ENCODE measurements at places on chromosomes 5 and 9. TPM values are rescaled to one million over a fixed set of nuclear protein-coding genes. Genes with fewer than 3 reads are reported as not detected.

DNA sequence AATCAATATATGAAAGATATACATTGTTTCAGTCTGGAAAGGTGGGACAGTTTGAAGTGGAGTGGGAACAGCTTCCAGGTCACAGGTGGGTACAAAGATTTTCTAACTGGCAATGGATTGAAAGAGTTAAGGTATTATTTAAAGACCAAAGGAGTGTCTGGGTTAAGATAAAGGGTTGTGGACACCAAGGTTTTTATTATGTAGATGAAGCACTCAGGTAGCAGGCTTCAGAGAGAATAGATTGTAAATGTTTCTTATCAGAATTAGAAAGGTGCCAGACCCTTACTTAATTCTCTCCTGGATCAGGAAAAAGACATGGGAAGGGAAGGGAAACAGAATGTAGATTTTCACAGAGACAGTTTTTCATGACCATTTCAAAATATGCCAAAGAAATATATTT lies 1174.8 kb downstream of the MAT2B start:
- no peak overlapping the region for H3K27ac ChIP-seq
- no peak overlapping the region for H3K4me3 ChIP-seq
- no peaks in the 10 kb centered on the region for H3K36me3 ChIP-seq
- no peak for DNase-seq
- no peaks in the 10 kb centered on the region for H3K4me1 ChIP-seq

GRCh38 chr9:2385746-2386145 lies 235.8 kb upstream of the VLDLR start:
- no peaks in the 10 kb centered on the region for H3K36me3 ChIP-seq
- H3K27me3 ChIP-seq: no peaks in the 10 kb centered on the region
- DNase-seq: no peak

Gene GRXCR2
- not detected for total RNA-seq

GRCh38 chr5:134242146-134242545 lies 16.3 kb upstream of the PPP2CA start:
- peaks cover 24% of the 10 kb centered on the region for H3K4me1 ChIP-seq
- DNase-seq: no peak
- H3K4me3 ChIP-seq: no peak overlapping the region
- no peak overlapping the region for H3K27ac ChIP-seq
- H3K36me3 ChIP-seq: no peaks in the 10 kb centered on the region

DNA sequence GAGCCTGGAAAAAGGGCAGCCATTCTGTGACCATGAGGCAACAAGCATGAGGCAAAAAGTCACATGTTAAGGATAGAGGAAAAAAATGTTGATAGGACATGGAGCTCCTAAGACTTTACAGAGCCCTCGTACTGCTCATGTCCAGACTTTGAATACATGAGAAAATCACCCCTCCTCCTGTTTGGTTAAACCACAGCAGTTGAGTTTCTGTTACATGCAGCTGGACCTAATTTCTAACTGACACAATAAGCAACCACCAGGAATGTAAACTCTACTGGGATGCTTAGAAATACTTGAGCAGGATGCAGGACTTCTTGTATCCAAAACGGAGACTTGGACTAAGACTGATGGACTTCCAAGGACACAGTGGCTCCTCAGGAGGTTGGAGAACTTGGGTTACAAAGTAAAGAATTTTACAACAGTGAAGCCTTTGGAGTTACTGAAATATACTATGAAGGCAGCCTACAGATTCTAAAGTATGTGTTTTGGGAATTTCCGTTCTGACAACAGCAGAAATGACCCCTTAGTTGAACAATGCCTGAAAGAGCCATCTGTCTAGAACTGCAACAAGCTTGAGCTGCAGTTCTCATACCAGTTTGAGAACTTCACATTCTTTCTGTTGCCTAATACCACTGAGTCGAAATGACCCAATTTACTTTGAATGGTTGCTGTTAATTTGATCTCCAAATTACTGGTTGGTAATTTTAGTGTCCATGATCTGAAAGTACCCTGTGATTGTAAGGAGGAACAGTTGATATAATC lies 268.9 kb downstream of the PIK3R1 start:
- no peak overlapping the region for H3K4me3 ChIP-seq
- DNase-seq: no peak
- peaks cover 11% of the 10 kb centered on the region for H3K4me1 ChIP-seq

- H3K27me3 ChIP-seq: peaks cover 21% of the 10 kb centered on the region
- no peak for DNase-seq
- H3K4me1 ChIP-seq: peaks cover 7% of the 10 kb centered on the region
- no peak overlapping the region for H3K4me3 ChIP-seq
- H3K36me3 ChIP-seq: no peaks in the 10 kb centered on the region
These were observed 9.3 kb upstream of the FRRS1L start for GRCh38 chr9:109176386-109176785.

DNA sequence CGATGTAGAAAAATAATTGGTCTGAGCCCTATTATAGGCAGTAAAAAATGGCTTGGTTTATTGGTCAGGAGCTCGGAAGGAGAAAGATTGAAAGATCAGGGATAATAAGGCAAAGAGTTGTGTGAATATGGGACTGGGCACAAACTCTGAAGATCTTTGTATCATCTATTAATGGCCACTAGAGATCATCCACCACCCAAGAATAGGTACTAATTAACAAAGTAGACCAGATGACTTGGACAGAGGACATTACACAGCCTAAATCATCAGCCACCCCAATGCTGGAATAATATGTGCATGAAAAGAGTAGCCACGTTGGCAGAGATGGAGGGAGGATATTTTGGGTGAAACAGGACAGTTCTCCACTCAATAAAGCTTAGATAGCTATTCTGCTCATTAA lies 364.1 kb downstream of the EFNA5 start:
- no peaks in the 10 kb centered on the region for H3K27me3 ChIP-seq
- no peak overlapping the region for H3K4me3 ChIP-seq
- no peak overlapping the region for H3K27ac ChIP-seq
- H3K36me3 ChIP-seq: no peaks in the 10 kb centered on the region
- H3K4me1 ChIP-seq: peaks cover 7% of the 10 kb centered on the region
- DNase-seq: no peak

GRCh38 chr9:127796225-127796813 lies 6.4 kb upstream of the FPGS start:
- H3K36me3 ChIP-seq: no peaks in the 10 kb centered on the region
- peak overlapping the region; percentile 48 for H3K4me3 ChIP-seq
- peak overlapping the region; percentile 46 for H3K27ac ChIP-seq
- H3K4me1 ChIP-seq: peaks cover 9% of the 10 kb centered on the region

DNA sequence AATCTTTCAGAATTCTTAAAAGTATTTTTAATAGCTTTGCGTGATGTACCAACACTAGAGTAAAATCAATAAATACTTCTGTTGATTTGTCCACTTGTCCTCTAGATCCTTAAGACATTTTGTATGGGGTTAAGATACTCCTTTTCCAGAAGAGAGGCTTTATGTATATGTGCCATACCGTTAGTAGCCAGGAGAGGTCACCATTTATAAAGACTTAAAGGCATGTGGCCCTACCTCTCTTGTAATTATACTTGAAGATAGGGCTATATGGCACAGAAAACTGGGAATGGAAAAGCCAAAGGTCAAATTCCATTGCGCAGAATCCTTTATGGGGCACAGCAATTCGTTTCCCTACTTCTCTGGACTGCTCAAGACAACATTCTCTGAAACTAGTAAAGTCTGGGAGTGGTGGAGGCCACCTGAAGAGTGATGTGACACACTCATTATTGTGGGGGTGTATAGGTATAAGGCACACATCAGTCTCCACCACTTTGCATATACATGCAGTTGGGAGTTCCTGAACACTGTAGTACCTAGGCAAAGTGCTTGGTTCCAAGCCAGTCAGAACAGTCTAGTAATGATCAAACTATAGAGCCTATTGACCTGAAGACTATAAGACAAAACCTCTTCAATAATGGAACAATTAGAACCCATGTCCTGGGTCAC lies 140.1 kb upstream of the FBXL17 start:
- H3K27ac ChIP-seq: no peak overlapping the region
- no peak for DNase-seq
- no peaks in the 10 kb centered on the region for H3K36me3 ChIP-seq
- peaks cover 20% of the 10 kb centered on the region for H3K4me1 ChIP-seq
- H3K27me3 ChIP-seq: peaks cover 45% of the 10 kb centered on the region
- H3K4me3 ChIP-seq: no peak overlapping the region

Gene ABHD17B
- 35.7 TPM for total RNA-seq

Gene LCP2
- total RNA-seq: not detected

Gene SHOC1
- total RNA-seq: not detected

GRCh38 chr9:130008538-130008937 lies 34.5 kb downstream of the FNBP1 start:
- peaks cover 11% of the 10 kb centered on the region for H3K4me1 ChIP-seq
- no peak for DNase-seq
- H3K4me3 ChIP-seq: no peak overlapping the region
- H3K27ac ChIP-seq: peak overlapping the region; percentile 35
- no peaks in the 10 kb centered on the region for H3K27me3 ChIP-seq
- H3K36me3 ChIP-seq: peaks cover 4% of the 10 kb centered on the region

Gene RALGDS
- 86.3 TPM for total RNA-seq

- H3K27ac ChIP-seq: no peak overlapping the region
- H3K36me3 ChIP-seq: no peaks in the 10 kb centered on the region
- no peaks in the 10 kb centered on the region for H3K27me3 ChIP-seq
- DNase-seq: no peak
- H3K4me1 ChIP-seq: peaks cover 11% of the 10 kb centered on the region
These were observed 252.4 kb downstream of the ARRDC3 start for GRCh38 chr5:91130759-91131158.

Gene ARHGEF28
- total RNA-seq: 44.1 TPM

Gene POMT1
- 48.7 TPM for total RNA-seq

DNA sequence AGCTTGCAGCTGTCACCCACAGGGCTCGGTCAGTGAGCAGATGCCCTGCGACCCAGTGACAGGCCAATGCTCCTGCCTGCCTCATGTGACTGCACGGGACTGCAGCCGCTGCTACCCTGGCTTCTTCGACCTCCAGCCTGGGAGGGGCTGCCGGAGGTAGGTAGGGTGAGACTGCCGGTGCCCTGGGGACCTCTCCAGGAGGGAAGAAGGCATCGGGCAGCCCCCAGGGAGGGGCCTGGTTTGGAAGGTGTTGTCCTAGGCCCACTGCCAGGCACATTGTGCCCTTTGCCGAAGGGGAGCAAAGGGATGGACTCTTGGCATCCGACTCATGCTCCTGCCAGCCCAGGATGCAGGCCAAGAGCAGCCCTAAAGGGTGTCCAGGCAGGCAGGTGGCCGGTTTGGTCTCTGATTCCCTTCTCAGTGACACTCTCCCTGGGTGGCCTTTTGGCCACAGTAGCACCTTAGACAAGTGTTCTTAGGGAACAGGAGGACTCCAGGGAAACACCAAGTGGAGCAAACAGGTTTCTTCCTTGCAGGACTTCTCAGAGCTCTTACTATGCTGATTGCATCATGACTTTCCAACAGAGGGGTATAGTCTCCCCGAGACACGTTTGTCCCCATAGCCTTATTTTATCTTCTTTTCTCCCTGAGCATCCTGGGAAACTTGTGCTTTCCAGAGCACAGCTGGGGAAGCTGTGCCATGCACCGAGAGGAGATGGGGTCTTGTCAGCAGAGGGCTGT lies 28.1 kb upstream of the AIF1L start:
- no peak overlapping the region for H3K4me3 ChIP-seq
- H3K36me3 ChIP-seq: no peaks in the 10 kb centered on the region
- no peak overlapping the region for H3K27ac ChIP-seq
- H3K4me1 ChIP-seq: no peaks in the 10 kb centered on the region
- peaks cover 7% of the 10 kb centered on the region for H3K27me3 ChIP-seq

GRCh38 chr5:18043344-18043743 lies 409.1 kb downstream of the TAF11L14 start:
- no peaks in the 10 kb centered on the region for H3K36me3 ChIP-seq
- no peaks in the 10 kb centered on the region for H3K4me1 ChIP-seq
- no peaks in the 10 kb centered on the region for H3K27me3 ChIP-seq
- no peak for DNase-seq

Gene LRRC26
- 0.77 TPM for total RNA-seq

Gene SARDH
- total RNA-seq: 6.8 TPM

GRCh38 chr5:4773827-4774317 lies 366.3 kb upstream of the ADAMTS16 start:
- H3K36me3 ChIP-seq: no peaks in the 10 kb centered on the region
- no peak overlapping the region for H3K27ac ChIP-seq
- H3K27me3 ChIP-seq: peaks cover 19% of the 10 kb centered on the region
- no peak for DNase-seq

DNA sequence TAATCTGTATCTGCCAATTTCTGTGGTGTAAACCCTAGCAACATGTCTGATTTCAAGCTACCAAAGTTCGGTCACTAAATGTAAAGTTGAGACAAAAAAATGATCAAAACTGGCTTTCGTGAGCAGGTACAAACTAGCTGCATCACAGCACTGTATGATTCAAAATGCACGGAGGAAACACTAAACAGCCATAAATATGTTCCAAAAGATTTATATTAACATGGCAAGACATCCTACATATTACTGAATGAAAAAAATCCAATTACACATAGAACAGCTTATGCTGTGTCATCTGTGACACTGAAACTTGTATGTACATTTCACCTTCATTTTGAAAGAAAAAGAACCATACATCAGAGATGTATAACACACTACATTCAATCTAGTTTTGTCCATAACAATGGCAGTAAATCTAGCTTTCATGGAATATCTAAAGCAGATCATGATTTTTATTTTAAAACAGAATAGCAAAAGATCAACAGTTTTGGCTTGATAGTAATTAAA lies 14.4 kb downstream of the GNAQ start:
- H3K27me3 ChIP-seq: no peaks in the 10 kb centered on the region
- no peak for DNase-seq
- H3K36me3 ChIP-seq: peaks cover 9% of the 10 kb centered on the region
- H3K4me1 ChIP-seq: peaks cover 33% of the 10 kb centered on the region
- H3K4me3 ChIP-seq: no peak overlapping the region

DNA sequence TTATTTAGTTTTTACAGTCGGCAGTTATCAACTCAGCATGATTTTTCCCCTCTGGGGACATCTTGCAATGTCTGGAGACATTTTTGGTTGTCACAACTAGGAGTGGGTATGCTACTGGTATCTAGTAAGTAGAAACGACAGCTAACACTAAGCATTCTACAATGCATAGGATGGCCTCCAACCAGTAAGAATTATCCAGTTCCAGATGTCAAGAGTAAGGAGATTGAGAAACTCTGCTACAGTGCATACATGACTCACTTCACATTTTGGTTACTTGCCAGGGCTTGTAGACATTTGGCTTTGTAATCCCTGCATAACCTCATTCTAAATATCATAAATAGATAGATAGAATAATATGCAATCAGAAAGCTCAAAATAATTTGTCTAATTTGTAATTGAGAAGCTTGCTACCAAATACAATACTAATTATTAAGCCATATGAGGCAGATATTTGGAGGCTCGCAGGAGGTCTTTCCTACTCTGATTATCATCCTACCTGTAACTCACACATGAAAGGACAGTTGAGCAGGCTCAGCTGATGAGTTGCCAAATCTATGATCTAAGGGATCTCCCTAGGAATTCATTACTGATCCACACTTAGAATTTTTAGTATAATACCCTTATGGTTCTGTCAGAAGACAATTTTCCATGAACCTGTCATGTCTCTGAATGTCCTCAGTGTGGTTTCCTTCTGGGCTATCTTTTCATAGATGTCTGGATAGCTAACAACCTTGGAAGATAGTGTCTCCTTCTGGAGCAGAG lies 346.9 kb upstream of the TLE4 start:
- no peak overlapping the region for H3K27ac ChIP-seq

Data from type B pancreatic cell (in vitro differentiated cells).